Stimulated activated CD4-positive, alpha-beta T cell treated with anti-CD3 and anti-CD28 coated beads, Interleukin-1b, Interleukin-23, amount 100 ng/mL, for 4 hours (primary cell): ENCODE measurements at places on chromosomes 3 and 15.

DNA sequence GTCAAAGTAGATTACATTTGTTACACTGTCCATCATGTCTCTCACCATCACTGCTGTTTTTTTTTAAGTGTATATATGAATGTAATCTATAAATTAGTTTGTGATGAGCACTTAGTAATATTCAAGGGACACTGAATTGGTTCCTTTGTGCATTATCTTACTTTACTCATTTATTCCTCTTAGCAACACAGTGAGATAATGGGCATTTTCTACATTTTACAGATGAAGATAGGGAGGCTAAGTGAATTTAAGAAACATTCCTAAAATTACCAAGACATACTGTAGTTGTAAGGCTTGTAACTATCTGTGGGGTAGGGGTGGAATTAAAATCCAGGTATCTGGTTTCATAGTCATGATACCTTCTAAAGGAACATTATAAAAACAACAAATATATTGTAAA, 33.9 kb downstream of the VPS8 start:
- DNase-seq: no peak

DNA sequence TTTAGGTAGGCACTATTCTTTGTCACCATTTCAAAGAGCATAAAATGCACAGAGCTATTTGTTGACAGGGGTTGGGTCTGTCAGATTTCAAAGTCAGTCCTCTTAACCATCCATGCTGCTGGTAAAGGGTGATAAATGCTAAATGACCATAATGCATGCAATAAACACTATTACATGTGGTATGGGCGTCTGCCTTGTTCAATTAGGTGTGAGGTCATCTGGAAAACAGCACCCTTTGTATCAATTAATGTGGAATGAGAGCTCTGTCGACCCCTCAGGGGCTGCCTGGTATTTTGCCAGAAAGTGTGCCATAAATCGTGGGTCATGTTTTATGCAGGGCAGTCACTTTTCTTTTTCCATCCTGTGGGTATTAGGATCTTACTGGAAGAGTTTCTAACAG, 235.6 kb downstream of the SV2B start:
- no peak for DNase-seq

DNA sequence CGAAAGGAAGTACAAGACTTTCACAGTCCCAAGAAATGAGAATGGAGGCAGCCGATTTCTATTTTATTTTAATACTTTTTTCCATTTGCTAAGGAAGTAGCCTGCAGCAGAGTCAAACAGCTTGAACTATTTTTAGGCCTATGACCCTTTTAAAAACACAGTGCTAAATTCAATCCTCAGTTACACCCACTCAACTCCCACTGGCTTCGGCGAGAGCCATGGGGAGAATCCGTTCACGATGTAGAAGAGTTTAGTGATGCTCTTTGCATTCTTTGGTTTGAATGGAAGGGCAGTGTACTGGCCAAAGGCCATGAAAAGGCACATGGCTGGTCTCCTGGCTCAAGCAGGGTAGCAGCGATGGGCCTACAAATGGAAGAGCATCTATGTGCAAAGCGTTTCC, 343.5 kb downstream of the FOXP1 start:
- DNase-seq: no peak

DNA sequence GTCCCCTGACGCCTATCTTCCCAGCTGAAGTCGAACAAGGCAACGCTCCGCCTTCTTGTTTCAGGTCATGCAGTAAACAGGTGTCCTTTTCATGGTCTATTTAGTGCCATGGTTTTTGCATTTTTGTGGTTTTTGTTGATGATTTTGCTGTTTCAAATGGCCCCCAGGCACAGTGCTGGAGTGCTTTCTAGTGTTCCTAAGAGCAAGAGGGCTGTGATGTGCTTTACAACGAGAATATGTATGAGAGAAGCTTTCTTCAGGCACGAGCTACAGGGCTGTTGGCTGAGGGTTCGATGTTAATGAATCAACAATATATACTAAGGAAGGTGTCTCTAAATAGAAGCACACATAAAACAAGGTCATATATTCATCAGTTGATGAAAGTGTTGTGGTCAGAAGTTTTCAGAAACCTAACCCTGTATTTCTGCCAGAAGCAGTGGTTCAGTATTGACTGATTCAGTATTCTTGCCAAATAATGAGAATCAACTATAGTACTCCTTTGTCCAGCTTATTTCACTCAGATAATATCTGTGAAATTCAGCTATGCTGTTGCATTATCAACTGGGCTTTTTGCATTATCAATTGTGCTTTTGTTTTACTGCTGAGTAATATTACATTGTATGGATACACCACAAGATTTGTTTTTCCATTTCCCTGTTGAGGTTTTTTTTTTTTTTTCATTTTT, 18.5 kb downstream of the LIMD1 start:
- no peak for DNase-seq

- no peak for DNase-seq
Observed at GRCh38 chr15:85361323-85361722, 19.1 kb upstream of the AKAP13 start.

GRCh38 chr3:104846270-104846669, 520.4 kb upstream of the ALCAM start:
- no peak for DNase-seq

- no peak for DNase-seq
Observed at GRCh38 chr3:40044487-40044886, 235.1 kb downstream of the MYRIP start.

DNA sequence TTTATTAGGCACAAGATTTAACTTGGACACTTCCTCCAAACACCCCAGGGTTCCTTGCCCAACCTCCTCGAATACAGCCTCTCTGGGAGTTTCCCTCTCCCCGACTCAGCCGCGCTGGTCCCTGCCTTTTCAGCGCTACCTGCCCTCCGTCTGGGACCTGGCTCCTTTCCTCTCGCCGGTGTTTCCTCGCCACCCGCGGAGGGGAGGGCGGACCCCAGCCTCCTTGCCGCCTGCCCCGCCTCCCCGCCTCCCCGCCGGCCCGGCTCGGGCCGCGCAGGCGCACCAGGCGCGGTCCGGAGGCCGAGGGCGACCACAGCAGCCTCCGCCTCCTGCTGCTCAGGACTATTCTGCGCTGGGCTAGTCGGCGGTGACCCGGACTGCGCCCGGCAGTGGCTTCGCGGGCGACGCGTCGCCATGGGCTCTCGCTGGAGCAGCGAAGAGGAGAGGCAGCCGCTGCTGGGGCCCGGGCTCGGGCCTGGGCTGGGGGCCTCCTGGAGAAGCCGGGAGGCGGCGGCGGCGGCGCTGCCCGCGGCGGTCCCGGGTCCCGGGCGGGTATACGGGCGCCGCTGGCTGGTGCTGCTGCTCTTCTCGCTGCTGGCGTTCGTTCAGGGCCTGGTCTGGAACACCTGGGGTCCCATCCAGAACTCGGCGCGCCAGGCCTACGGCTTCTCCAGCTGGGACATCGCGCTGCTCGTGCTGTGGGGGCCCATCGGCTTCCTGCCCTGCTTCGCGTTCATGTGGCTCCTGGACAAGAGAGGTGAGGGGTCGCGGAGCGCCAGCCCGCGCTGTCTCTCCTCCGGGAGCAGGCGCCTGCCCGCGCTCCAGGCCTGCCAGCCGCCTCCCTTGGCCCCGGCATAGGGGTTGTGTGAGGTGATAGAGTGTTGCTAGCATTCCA, at the start of gene SLC49A4:
TSS of gene SLC49A4 (plus strand) at position 291 of the 895 bp plus-strand sequence. CDS start at position 415, 124 bp downstream.
- peak; percentile 63 for DNase-seq

GRCh38 chr15:91780387-91780786, 73.1 kb upstream of the SLCO3A1 start:
- no peak for DNase-seq

- DNase-seq: no peak
Observed at GRCh38 chr3:190557296-190557695, 43.4 kb downstream of the IL1RAP start.

DNA sequence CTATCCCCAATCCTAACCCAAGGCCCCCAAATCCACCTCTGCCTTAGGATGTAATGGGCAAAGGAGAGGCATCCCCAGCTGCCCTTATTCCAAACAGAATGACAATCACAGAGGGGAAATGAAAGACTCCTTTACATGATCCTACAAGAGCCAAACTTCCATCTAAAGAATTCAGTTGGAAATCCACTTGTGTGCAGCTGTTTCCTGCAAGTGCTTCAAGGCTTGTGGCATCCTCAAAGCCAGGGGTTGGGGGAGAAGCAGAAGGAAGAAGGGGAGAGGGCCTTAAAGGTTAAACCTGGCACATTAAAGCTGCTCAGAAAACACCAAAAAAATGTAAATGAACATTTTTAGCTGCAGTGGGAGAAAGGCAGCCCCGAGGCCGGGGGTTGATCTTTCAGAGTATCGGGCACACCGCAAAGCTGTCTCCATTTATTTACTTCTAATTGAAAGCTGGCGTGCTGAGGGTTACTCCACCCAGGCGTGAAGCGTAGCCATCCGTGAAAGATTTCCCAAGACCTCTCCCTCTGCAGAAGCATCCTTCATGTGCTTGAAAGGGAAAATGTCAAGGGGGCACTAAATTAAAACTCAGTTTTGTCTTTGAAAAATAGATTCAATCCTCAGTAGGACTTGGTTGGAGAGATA, 217.8 kb downstream of the SHQ1 start:
- DNase-seq: no peak

GRCh38 chr15:80180986-80181385, 28.2 kb downstream of the FAH start:
- DNase-seq: no peak

DNA sequence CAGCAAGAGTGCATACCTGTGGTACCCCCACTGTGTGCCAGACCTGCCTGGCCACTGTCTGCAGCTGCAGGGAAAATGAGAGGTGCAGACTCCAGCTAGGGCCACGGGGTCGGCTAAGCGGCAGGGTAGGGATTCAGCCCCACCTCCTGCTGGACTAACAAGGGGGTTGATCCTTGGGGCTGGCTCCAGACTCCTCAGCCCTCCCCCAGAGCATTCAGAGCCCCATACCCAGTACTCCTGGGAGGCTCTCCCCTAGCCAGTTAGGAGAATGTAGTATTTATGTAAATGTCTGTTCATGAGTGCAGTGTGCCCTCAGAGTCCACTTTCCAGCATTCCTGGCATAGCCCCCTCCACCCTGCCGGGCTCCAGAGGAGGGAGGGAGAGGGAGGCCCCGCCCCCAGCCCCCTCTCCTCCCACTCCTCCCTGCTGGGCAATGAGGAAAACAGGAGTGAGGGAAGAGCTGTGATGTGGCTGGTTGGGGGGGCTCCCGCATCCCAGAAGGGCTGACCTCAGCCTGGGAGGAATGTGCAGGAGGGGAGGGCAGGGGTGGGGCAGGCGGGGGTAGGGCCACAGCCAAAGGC, 4.5 kb upstream of the SEMA3B start:
- no peak for DNase-seq
